Right forelimb (tissue), 1 donor: ENCODE measurements at places on chromosomes 3 and 15.

- no peak for DNase-seq
These were observed 169.2 kb upstream of the SLC2A2 start for GRCh38 chr3:171195686-171196085.

GRCh38 chr3:43791246-43791645 is 100.5 kb downstream of the ABHD5 start:
- no peak for DNase-seq

GRCh38 chr3:41035456-41036022 is 163.8 kb upstream of the CTNNB1 start:
- DNase-seq, result no peak

DNA sequence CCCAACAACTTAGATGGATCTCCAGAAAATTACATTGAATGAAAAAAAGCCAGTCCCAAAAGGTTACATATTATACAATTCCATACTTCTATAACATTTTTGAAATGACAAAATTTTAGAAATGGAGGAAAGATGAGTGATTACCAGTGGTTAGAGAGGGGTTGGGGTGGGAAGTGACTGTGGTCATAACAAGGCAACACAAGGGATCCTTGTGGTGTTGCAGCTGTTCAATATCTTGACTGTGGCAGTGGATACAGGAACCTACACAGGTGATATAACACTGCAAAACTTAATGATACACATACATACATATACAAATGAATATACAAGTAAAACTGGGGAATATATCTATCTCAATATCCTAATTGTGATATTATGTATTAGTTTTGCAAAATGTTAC is 9.6 kb downstream of the GOLGB1 start:
- no peak for DNase-seq

DNA sequence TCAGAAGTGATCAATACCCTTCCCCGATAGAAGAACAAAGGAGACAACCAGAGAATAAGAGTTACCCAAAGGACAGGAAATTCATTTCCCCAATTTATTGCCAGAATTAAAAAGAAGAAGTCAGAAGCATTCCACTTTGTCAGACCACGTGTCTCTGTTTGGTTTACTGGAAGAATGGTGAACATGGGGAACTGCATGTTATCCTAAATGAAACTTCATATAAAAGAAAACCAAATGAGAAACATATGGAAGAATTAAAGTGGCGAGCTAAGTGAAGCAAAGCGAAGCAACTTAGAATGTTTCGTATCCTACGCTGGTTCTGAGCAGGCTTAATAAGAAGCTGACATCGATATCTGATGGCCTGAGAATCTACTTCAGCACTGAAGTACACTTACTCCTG is 190.7 kb downstream of the MAGI1 start:
- DNase-seq, result no peak
